ENCODE measurements at places on chromosomes 5 and 9.
A peak's percentile ranks its signal among the peaks of the same experiment; 100 is the strongest.

DNA sequence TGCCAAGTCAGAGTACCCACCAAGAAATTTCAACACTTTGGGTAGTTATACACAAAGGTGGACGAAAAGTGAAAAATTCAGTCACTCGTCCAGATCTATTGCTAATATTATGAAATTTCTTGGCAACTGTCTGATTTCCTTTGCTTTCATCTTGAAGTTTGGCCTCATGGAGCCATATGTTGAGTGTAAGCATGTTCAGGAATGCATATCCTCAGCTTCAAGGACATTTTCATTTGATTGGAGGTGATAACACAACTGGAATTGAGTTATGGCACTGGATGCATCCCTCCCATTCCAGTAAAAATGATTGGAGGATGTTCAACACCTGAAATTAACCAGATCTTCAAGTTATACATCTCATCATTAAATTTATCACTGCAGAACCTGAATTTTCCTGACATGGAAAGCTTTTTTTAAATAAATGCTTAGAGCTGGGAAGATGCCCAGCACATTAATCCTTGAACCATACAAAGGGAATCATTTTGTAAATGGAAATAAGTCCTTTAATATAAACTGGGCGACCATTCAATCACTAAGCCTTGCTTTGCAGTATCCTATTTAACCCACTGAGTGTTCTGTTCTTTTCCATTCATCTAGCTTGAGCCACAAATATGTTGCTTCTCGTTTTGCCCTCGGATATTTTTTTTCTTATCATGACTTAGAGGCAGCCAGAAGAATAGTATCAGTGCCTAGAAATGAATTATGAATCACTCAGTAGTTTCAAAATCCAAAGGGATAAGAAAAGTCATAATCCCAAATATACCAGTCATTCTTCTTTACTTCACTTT is 273.7 kb upstream of the PIK3R1 start:
- no peak for DNase-seq

DNA sequence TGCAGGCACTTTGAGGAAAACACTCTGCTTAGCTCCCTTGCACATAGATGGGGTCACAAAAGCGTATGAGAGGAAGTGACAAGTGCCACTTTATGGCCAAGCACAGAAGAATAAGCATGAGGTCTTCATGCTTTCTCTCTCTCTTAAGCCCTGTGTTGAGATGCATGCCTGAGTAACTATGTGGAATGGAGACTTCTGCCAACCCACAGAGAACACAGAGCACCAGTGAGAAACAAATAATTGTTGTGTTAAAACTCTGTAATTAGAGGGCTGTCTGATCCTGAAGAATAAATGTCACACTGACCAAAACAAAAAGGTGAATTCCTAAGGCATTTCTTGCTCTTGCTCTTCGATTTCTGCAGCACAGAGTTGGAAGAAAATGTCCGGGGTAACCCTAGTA is 488.5 kb downstream of the CTNND2 start:
- no peak for DNase-seq

- no peak for DNase-seq
Measured at GRCh38 chr9:112892981-112893380, 2.3 kb upstream of the SLC46A2 start.

DNA sequence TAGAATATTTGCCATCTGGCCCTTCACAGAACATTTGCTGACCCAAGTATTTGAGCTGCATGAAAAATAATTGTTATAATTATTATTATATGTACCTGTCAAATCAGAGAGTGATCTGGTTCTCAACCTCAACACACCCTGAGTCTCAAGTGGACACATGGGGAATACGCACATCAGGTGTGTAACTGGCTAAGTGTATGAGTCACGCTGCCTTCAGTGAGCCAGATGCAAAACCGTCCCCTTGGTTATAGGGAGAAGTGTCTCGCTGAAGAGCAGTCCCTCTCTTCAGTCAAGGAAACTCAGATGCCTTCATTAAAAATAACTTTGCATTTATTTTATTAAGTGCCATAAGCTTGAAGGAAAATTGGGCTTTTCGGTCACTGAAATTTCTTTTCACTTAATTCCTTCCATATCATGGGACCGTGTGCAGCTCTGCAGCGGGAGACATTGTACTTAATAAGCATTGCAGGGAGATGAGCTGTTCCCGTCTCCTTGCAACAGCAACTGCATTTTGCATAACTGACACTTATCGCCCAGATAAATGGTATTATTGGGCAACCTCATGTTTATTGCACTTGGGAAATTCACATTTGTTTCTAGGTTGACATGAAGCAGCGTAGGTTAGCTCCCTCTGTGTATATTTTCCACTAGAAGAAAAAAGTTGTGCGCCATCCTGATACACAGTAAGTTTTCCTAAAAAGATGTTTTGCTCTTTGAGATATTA is 512.3 kb upstream of the DAP start:
- no peak for DNase-seq

GRCh38 chr5:80246995-80247729 is 8.7 kb downstream of the SERINC5 start:
- DNase-seq: peak; percentile 66

GRCh38 chr9:61666310-61666709 is 476.5 kb downstream of the SPATA31A7 start:
- DNase-seq: no peak

DNA sequence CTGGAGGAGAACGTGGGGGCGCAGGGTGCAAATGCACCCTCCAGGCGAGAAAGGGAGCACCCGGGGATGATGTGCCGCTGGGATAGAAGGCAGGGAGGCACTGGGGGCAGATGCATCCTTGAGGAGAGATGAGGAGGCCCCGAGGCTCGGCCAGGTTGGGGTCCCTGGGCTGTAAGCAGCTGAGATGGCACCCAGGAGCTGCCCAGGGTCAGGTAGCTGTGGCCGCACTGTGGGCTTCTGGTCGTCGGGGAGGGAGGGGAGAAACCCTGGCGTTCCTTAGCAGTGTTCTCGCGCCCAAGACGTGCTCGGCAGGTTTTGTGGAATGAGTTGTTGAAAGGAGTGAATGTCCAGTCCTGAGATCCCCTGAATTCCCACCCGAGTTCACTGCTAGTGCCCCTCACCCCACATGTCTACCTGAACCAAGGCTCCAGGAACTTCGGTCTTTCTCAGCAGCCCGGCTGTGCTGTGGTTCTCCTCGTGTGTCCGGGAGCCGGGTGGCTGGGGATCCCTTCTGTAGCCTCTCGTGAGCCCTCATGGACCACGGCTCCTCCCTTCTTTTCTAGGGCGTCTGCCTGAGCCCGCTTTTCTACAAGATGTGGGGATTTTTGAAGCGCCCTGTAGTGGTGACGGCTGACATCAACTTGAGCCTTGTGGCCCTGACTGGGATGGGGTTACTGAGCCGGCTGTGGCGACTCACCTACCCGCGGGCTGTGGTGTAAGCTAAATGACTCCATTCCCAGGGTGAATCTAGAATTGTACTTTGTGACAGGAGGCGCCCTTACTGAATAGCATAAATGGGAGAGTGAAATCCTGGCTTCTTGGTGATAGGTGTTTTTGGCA is 1.1 kb downstream of the POMT1 start:
- DNase-seq: peak; percentile 34

GRCh38 chr5:6868171-6868570 is 154.9 kb downstream of the TENT4A start:
- DNase-seq: no peak

DNA sequence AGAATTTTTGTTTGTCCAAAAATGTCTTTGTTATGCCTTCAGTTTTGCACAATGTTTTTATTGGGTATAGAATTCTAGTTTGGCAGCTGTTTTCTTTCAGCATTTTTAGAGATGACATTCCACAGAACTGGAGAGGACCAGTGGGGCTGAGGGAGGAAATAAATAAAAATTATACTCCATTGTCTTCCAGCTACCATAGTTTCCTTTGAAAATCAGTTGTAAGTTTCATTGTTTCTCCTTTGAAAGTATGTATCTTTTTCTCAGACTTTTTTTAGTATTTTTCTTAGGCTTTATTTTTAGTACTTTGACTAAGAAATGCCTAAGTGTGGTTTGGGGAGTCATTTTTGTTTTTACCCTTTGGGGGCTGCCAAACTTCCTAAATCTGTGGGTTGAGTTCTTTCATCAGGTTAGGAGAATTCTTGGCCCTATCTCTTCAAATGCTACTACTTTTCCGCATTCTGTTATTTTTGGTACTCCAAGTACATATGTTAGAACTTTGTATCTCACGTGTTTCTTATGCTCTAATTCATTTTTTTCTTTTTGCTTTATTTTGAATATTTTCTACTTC is 15.2 kb upstream of the FBLL1 start:
- no peak for DNase-seq

GRCh38 chr5:120236360-120236759 is 227.7 kb upstream of the PRR16 start:
- no peak for DNase-seq

DNA sequence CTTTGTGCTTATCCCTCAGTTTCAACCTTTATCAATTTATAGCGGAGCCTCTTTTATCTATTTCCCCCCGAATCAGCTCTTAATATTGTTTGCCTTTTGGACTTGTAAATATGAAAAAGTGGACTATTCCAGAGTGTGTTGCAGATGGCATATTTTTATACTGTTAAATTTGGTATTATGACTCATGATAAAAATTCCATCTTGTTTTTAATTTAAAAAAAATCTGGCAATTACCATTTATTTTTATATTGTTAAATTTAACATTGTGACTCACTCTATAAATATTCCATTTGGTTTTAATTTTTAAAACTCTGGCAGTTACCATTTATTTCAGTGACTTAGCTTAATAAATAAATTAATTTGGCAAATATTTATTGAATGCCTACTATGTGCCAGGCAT is 37.5 kb downstream of the RBM27 start:
- no peak for DNase-seq

DNA sequence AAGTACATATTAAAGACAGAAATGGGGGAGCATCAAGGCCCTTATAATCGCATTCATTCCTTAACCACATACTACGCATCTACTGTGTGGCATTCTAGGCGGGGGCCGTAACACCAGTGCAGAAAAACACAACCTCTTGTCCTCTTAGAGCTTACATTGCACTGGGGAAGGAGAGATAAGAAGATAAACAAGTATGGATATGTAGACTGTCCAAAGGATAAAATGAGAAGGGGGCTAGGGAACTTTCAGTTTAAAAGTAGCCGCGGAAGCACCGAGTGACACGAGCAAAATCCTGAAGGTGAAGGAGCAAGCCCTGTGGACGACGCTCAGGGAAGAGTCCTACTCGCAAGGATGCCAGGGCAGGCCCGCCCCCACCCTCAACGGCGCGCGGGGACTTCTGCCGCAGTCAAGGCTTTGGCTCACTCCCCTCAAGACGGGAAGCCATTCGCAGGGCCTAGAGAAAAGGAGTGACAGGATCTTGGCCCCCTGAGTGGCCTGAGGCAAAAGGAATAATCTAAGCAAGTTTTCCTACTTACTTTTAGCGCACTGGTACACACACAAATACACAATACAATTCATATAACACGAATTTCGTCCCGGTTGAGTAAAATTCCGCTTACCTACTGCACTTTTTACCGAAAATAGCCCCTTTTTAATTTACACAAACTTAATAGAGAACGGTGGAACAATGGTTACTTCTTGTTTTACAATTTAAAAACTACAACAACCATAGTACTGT is 1.3 kb upstream of the NIPBL start:
- DNase-seq: peak; percentile 52

GRCh38 chr9:89849096-89849495 is 244.3 kb downstream of the GADD45G start:
- no peak for DNase-seq

DNA sequence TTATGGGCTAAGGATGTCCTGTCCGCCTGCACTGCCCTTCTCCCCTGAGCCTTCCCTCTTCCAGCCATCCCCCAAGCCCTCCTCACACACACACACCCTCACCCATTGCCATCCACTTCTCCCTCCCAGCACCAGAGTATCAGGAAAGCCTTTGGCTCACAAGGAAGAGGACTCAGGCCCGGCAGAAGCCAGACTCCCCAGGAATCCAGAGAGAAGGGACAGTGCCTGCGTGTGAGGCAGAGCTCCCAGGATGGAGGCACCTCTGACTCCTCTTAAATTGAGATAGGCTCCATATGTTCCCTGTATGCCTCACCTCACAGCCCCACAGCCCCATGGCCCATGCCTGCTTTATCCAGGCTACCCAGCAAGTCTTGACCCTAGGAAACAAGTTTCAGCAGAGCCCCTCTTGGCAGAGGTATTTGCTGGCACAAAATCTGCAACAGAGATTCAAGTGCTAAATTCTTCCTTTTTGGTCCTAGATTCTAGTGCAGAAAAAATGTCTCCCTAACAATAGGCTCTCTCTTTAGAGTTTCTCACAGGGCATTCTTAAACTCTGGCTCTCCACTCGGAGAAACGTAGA is 761 bp downstream of the IL17B start:
- no peak for DNase-seq

DNA sequence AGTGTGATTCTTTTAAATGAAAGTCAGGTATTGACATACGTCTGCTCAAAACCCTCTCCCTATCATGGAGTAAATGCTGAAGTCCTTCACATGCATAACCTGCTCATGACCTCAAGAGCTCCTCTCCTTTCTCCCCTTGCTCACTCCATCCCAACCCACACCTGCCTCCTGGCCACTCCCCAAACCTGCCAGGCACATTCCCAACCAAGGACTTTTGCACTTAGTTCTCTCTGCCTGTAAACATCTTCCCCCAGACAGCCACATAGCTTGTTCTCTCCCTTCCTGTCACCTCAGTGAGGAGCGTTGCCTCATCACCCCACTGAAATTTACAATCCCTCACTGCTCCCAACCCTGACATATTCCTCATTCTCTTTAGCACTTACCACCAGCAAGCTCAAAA is 8.7 kb downstream of the SETD9 start:
- no peak for DNase-seq

DNA sequence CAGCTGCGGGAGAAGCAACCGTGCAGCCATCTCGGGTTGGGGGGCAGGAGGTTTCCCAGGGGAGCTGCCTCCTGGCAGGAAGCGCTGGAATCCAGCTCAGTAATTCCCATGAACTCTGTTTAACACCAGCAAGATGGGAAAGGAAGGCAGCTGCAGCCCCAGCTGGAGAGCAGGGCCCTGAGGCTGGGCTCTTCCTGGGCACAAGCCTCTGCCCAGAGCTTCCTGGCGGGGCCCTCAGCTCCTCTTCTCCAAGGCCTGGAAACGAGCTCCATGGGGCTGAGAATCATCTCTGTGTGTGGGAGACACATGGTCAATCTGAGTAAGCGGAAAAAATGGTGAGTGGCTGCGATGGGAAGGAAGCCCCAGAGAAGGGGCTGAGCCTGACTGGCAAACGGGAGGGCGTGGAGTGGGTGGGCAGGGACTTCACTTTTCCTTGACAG is 6.3 kb downstream of the MRPL36 start:
- peak; percentile 73 for DNase-seq

- peak; percentile 82 for DNase-seq
Measured at GRCh38 chr5:37886242-37886905, 46.5 kb upstream of the GDNF start.

DNA sequence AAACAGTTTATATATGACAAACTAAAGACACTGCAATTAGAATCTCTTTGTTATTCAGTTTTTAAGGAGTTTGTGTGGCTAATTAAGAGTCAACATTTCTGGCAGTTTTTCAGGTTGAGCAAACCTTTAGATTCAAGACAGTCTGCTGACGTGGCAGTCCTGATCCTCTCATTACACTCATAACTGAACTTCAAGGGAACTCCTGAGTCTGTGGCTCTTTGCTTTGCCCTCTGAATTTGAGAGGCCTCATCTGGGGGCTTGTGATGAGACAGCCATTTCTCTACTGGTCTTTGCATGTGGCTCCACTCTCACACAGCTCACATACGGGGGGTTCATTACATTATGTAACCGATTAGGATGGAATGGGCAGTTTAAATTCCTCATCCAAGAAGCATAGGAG is 182.9 kb upstream of the MEF2C start:
- DNase-seq: no peak

GRCh38 chr5:61706751-61707150 is 374.7 kb downstream of the ZSWIM6 start:
- no peak for DNase-seq

GRCh38 chr9:112786829-112787520 is 36.4 kb downstream of the SNX30 start:
- DNase-seq: no peak

Data from SJCRH30 (cell line).